ENCODE measurements at places on chromosomes 12 and 14. TPM values are rescaled to one million over a fixed set of nuclear protein-coding genes. Genes with fewer than 3 reads are reported as not detected.

The SLC25A21 gene
- total RNA-seq = 0.80 TPM

DNA sequence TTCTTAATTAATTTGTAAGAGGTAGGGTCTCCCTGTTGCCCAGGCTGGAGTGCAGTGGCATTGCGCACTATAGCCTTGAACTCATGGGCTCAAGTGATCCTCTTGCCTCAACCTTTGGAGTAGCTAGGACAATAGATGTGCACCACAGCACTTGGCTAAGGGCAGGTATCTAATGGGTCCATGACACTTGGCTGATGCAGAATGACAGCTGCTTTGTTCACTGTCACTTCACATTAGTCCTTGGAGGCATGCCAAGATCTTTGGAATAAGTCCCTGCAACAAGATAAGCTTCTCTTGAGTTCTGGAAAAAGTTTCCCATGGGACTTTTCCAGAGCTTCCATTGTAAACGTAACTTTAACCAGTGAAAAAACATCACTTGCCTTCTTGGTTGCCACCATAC lies 23.4 kb downstream of the COQ6 start:
- no peak for ATAC-seq

- no peak for ATAC-seq
Observed at GRCh38 chr12:87846045-87846444, 183.2 kb downstream of the C12orf50 start.

DNA sequence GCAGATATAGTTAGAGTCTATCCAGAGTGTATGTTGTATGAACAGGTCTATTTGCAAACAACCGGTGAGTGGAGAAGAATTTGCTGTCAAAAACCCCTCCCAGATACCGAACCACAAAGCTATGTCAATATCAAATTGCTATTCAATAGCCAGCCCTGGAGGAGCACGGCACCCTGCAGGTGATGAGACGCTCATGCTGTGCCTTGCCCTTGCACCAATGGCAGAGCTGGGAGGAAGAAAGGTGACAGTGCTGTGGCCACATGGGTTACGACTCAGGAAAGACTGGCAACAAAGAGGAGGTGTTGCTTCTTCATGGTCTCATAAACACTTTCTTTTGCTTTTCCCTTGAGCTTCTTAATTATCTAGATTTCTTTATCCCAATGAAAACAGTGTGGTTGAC lies 55.7 kb downstream of the PAX9 start:
- ATAC-seq = peak; percentile 22

- ATAC-seq = no peak
Observed at GRCh38 chr14:48027115-48027514, 351.7 kb upstream of the MDGA2 start.

- no peak for ATAC-seq
Observed at GRCh38 chr14:72651081-72651480, 242.8 kb downstream of the DPF3 start.

- ATAC-seq = no peak
Observed at GRCh38 chr12:26648066-26648465, 184.9 kb downstream of the ITPR2 start.

Measured in esophagus mucosa (tissue), 1 donor.